Bladder microvascular endothelial cell (primary cell): ENCODE measurements at places on chromosomes 5 and 9. TPM values are rescaled to one million over a fixed set of nuclear protein-coding genes. Genes with fewer than 3 reads are reported as not detected.

The EIF4E1B gene
- total RNA-seq = not detected in 2 replicates

The SPATA31A1 gene
- not detected in 2 replicates for total RNA-seq

The CDO1 gene
- total RNA-seq = 0.63 and 0.81 TPM in 2 replicates

The PRXL2C gene
- 15.0 and 20.6 TPM in 2 replicates for total RNA-seq

The FEM1C gene
- total RNA-seq = 10.8 and 21.6 TPM in 2 replicates

The GPX8 gene
- total RNA-seq = 21.9 and 35.9 TPM in 2 replicates

The IL3 gene
- not detected in 2 replicates for total RNA-seq

The CCIN gene
- total RNA-seq = 0.16 and 1.2 TPM in 2 replicates

The IFNA21 gene
- total RNA-seq = not detected in 2 replicates

The SHOC1 gene
- total RNA-seq = not detected in 2 replicates

The ARL14EPL gene
- not detected in 2 replicates for total RNA-seq

The MCTP1 gene
- 266 and 321 TPM in 2 replicates for total RNA-seq

The OCLN gene
- 1.3 and 6.5 TPM in 2 replicates for total RNA-seq

The DNAH5 gene
- under 0.01 and 0.82 TPM in 2 replicates for total RNA-seq

The EHMT1 gene
- total RNA-seq = 41.9 and 85.3 TPM in 2 replicates

The RNF14 gene
- total RNA-seq = 37.4 and 82.6 TPM in 2 replicates

The SAXO1 gene
- total RNA-seq = under 0.01 TPM in 1 of 2 replicates, not detected in the other

The SPATA31C1 gene
- total RNA-seq = not detected in 2 replicates

The SLC4A9 gene
- under 0.01 and 0.19 TPM in 2 replicates for total RNA-seq

The FABP6 gene
- not detected in 2 replicates for total RNA-seq

The PDLIM7 gene
- 34.5 and 79.9 TPM in 2 replicates for total RNA-seq

The GAS1 gene
- 0.63 and 1.9 TPM in 2 replicates for total RNA-seq

The FBXW5 gene
- 151 and 202 TPM in 2 replicates for total RNA-seq

The ZBED3 gene
- total RNA-seq = 0.65 and 2.0 TPM in 2 replicates

The ZBTB43 gene
- 3.2 and 20.0 TPM in 2 replicates for total RNA-seq

The PCDHA9 gene
- 0.06 TPM in 1 of 2 replicates, not detected in the other for total RNA-seq

The SPAG8 gene
- total RNA-seq = 0.32 TPM in 1 of 2 replicates, not detected in the other

The QRFP gene
- total RNA-seq = not detected in 2 replicates

The SPINK13 gene
- total RNA-seq = not detected in 2 replicates

The SMIM33 gene
- not detected in 2 replicates for total RNA-seq

The NUTM2G gene
- not detected in 2 replicates for total RNA-seq

The CCDC192 gene
- not detected in 2 replicates for total RNA-seq

The GABRA1 gene
- total RNA-seq = not detected in 2 replicates

The AP3B1 gene
- 32.9 and 59.7 TPM in 2 replicates for total RNA-seq

The CARD9 gene
- 0.16 and 0.50 TPM in 2 replicates for total RNA-seq

The GDA gene
- total RNA-seq = under 0.01 TPM in 1 of 2 replicates, not detected in the other

The RGMB gene
- 10.2 and 14.8 TPM in 2 replicates for total RNA-seq

The CDH6 gene
- total RNA-seq = 0.16 and 0.19 TPM in 2 replicates

The PCDHB5 gene
- total RNA-seq = 0.32 and 3.6 TPM in 2 replicates
